ENCODE measurements at places on chromosomes 4 and X.

GRCh38 chr4:172521248-172521647, 647.4 kb upstream of the GALNT7 start:
- no peak for DNase-seq

DNA sequence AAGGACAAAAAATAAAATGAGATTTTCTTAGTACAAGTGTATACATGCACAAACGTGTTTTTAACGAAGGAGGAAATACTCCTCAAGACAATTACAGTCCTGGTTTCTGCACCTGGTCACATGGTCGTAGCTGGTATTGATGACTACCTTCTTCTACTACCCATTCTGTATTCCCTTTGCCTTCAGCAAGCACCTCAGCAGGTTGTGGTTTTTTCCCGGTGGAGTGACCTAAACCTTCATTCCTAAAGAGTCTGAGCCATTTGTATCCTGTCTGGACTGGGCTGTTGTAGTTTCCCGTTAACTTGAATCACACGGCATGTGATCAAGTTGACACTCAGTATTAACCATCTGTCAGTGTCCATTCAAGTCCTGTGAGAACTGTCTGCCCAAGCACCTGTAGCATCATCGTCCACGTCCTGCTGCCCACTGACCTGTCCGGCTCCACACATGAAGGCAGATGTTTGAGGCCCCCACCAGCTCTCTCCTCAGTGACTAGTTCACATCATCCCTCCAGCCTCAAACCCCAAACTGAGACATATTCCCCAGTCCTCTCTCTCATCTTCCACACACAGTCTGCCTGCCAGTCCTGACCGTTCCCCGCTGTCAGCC, 31.1 kb upstream of the TBC1D14 start:
- no peak for DNase-seq

- no peak for DNase-seq
Measured at GRCh38 chr4:53844551-53844950, 219.9 kb downstream of the CHIC2 start.

DNA sequence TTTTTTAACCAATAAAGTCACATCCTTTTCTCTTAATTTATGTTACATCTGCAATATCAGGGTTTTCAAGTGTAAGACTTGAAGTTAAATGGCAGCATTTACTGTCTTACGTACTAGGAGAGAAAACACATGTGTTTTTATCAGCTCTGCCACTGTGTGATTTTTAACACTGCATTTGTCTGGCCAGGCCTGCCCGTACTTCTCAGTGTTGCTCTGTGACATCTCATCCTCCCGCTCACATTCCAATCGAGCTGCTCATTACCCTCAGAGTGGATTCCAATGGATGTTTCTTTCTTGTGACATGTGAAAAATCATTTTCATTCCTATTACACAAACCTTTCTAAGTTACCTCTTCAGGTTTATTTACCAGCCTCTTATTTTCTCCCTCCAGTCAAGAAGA, 420.3 kb downstream of the FAT4 start:
- no peak for DNase-seq

DNA sequence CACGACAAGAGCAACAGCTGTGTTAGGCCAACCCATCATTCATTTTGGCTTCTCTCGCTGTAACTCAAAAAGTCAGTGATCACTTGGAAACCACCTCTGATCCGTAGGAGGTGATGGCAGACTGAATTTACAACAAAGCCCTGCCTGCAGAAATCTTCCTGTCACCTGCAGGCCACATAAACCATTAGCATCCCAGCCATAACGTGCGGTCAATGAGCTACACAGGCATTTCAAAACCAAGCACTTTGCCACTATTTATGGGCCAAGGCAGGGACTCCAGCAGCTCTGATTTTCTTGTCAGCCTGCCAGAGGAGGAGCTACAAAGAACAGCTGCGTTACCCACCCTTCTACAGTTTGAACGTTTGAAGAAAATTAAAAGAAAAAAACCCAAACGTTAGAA, 228.1 kb upstream of the PPARGC1A start:
- DNase-seq: no peak

DNA sequence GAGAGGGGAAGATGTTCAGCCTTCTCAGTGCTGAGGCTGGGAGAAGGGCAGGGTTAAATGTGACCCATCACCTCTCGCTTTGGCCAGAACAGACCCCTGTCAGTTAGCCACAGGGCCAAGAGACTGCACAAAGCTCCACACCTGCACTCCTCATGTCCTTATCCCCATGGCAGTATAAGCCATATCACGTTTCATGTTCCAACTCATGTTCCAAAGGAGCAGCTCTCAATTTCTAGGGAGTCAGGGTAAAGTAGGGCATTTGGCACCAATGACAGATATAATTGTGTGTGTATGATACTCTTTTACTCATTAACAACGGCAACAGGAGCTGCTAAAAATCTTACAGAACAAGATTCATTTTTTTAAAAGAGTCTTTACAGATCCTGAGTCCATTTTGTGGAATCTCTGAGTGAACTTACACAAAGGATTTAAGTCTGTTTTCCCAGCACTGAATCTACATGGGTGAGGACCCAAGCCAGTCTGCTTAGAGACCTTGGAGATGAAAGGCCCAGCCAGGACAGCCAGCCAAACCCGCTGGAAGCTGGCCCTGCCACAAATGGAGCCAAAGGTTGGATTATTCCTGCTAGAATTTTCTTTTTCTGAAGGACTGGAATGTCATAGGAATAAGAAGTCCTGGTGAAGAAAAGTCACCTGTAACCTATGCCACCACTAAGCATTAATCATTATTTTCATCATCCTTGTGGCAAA, 129.1 kb upstream of the SMAD1 start:
- DNase-seq: no peak

DNA sequence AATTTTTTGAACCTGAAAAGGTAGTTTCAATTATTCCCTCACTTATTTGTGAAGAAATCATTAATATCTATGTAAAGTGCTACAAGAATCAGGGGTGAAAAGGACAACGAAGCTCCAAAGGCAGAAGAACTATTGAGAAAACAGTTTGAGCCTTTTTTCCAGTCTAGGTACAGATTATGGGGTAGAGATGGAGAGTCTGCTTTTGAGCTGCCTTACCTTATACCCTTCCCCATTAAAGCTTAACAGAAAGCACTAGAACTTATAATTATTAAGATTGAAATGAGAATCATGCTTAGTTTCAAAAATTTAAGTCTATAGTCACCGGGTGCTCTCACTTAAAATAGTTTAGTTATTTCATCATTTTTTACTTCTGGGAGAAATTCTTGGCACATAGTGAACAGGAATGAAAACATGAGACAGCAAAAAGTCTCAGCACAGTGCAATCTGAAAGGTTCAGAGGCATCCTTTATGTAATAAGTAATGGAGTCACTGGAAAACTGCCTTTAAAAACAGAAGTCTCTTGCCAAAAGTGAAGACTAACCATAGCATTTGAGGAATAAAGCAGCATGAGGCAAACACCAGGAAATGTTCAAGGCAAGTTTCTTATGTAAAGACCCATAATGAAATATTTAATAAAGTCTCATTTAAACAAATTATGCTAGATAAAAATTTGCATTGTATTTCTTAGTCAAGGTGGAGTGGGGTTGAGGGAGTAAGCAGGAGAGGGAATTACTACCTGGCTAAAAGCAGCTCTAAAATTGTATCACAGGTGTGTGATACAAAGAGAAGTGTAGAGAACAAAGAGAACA, 5.1 kb upstream of the DCLK2 start:
- no peak for DNase-seq

DNA sequence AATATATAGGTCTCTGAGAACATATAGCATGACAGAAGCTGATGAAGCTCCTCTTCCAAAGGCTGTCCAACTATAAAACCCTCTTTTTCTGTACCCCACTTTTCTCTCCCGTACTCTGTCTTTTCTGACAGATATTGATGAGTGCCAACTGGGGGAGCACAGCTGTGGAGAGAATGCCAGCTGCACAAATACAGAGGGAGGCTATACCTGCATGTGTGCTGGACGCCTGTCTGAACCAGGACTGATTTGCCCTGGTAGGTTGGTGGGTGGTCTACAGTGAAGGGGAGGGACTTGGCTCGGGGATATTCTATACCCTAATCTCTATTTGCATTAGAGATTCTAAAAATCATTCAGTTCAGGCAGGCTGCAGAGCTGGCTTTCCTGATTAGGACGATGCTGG, 80.4 kb downstream of the EGF start:
- no peak for DNase-seq

DNA sequence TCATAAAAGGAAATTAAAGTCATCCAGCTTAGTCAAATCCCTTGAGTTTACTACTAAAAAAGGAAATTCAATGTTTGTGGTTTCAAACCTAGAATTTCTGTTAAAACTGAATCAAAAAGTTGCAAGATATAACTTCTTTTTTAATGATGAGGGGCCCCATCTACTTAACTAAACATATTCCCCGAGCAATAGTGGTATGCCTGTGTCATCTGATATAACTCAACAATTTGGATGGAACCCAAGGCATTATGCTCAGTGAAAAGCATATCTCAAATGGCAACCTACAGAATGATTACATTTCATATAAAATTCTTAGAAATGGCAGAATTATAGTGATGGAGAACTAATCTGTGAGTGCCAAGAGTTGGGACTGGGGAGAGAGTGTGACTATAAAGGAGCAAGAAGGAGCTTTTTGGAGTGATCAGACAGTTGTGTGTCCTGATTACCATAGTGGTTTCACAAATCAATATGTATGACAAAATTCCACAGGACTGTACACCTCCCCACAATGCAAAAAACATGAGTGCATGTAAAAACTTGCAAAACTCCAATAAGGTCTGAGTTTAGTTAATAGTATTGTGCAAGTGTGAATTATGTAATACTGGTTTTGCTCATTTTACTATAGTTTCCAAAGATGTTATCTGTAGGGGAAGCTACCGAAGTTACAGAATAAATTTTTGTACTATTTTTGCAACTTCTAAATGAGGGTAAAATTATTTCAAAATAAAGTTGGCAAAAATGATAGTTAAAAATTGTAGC, 323.2 kb downstream of the ARHGAP24 start:
- no peak for DNase-seq

- DNase-seq: no peak
Measured at GRCh38 chrX:28223991-28224390, 242.7 kb upstream of the DCAF8L1 start.

- no peak for DNase-seq
Measured at GRCh38 chrX:68842351-68842750, 13.5 kb downstream of the EFNB1 start.

GRCh38 chrX:10077425-10078188, 79.2 kb upstream of the CLCN4 start:
- DNase-seq: peak; percentile 32

DNA sequence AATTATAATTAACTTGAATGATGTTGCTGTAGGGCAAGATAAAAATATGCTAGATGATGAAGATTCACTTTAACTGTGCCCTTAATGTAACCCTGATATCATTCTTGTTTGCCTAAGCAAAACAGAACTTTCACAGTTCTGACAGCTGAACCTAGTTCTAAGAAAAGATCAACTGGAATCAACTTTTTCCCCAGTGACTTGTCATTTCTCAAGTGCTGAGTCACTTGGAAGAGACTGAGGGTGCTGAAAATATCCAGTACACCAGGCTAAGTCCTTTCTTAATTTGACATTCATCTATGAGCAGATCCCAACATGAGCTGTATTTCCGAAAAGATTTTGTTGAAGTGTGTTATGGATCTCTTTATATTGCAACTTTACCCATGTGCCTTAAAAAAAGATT, 140.4 kb downstream of the MID1IP1 start:
- no peak for DNase-seq

GRCh38 chr4:27267339-27267969, 406.8 kb downstream of the STIM2 start:
- no peak for DNase-seq

DNA sequence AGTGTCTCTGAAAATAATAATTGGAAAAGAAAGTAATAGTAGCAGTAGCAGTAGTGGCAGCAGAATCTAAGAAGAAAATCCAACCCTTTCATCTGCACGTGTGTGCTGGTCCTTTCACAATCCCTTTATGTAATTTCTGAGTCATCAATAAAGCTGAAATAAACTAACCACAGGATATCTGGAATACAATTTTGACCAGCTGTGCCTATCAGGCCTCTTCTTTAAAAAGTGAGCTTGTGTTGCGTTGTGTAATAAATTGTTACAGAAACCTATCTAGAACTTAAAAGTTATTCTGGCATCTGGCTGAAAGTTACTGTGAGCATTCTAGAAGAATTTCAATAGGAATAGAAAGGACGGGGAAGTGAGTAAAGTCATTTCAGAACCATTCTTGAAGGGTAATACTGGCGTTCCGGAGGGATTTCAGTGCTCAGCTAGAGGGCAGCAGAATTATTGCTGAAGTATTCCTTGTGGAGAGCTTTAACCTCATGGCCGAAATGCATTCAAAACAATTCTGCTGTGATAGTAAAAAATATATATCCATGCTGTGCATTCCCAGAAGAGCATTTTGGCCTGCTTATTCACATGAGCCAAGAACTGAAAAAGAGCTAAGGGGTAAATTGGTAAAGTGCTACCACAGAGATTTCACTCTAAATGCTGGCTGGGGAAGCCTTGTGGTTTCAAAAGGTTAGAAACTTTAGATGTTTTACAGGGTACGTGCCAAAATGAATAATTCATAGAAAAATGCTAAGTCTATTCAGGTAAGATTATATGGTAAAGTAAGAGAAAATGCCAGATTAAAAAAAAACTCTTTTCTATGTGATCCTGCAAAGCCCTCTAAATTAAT, 260.6 kb downstream of the NKX6-1 start:
- no peak for DNase-seq

- no peak for DNase-seq
Measured at GRCh38 chr4:42122237-42122636, 30.2 kb downstream of the BEND4 start.

- DNase-seq: peak; percentile 1
Measured at GRCh38 chr4:1596393-1596792, 87.7 kb downstream of the FAM53A start.

DNA sequence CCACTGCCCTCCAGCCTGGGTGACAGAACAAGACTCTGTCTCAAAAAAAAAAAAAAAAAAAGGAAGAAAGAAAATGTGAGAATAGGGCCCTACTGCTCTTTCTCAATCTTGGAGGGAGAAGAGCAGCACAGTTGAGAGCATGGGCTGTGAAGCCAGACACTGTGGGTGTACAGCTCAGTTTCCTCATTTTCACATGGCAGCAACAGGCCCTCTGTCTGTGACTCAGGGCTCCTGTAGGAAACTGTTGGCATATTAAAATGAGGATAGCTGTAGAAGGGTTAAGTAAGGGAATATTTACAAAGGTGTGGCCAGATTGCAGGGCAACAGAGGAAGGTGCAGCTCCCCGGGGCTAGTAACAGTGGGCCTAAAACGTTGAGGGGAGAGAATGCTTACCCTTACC, 3.4 kb downstream of the AKAP14 start:
- no peak for DNase-seq

DNA sequence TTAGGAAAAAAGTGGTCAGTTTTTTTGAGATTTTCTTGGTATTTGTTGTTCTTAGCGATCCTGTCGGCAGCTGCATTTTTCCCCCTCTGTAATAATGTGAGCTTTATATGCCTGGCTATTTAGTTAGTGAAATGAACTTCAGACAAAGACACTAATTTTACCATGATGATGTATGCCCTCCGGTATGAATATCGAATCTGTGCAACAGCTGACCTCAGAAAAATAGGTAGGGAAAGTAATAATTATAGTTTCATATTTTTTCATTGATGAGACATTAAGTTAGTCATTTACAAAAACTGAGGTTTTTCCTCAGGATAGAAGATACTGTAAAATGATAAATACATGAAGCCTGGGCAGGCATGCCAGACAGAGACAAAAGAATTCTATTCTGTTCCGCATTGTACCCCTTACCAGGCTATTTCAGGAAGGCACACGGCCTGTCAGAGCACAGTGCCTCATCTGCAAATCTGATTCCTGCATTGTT, 155.8 kb downstream of the SHROOM3 start:
- DNase-seq: no peak
